ENCODE measurements at places on chromosomes 5 and 9.

GRCh38 chr9:3386753-3387152 lies 139.0 kb downstream of the RFX3 start:
- DNase-seq = no peak

GRCh38 chr9:137630679-137631078 lies 11.9 kb downstream of the EHMT1 start:
- no peak for DNase-seq

GRCh38 chr9:37904445-37905130 lies 661 bp upstream of the SLC25A51 start:
- DNase-seq = no peak

DNA sequence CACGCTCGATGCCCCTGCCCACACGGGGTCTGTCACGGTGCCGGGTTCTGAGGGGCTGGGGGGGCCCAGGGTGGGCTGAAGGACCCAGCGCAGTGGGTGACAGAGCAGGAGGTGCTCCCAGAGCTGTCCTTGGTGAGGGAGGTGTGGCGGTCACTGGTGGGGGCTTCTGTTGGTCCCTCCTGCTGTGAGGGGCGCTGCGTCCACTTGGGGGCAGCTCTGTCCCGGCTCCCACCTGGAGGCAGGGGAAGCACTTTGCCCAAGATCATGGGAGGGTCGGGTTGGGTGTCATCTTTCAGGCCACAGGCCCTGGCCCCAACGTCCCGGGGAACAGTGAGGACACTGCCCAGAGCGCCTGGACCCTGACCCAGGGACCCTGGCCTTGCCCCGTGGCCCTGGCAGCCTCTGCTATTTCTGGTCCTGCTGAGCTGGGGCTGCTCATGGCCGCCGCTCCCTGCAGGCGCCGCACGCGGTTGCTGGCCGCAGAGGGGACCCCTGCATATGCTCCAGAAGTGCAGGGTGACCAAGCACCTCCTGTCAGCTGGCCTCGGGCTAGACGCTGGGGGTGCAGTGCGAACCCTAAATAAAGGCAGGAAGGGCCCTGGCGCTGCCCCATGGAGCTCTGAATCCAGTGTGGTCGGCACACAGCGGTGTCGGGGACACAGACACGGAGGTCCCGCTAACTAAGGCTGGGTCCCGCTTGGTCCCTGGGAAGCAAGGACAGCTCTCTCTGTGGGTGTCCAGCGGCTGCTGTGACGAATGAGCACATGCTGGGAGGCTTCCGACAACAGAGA lies 11.6 kb upstream of the RNU6ATAC start:
- DNase-seq = no peak

- DNase-seq = no peak
These were observed 11.2 kb downstream of the CSNK1A1 start for GRCh38 chr5:149540089-149540488.

- DNase-seq = no peak
These were observed 78.3 kb downstream of the LIFR start for GRCh38 chr5:38478166-38478565.

- DNase-seq = no peak
These were observed 73.8 kb upstream of the SPINK5 start for GRCh38 chr5:147989994-147990393.

GRCh38 chr5:172133359-172134029 lies 54.5 kb downstream of the STK10 start:
- DNase-seq = no peak

DNA sequence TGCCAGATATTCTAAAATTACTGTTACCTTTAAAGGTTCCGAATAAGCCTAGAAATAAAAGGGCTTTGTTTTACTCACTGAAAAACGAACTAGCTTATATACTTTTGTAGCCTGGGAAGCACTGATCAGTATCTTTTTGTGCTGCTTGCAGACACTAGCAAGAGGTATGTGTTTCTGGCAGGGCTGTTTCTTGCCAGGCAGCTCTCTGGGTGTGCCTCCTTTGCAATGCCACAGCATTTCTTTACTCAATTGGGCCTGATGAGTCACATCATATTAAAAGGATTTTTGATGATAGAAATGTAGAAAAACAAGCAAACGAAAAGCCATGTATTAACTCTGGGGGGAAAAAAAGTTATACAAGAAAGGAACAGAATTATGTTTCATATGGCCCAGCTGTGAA lies 35.6 kb downstream of the CD180 start:
- no peak for DNase-seq

DNA sequence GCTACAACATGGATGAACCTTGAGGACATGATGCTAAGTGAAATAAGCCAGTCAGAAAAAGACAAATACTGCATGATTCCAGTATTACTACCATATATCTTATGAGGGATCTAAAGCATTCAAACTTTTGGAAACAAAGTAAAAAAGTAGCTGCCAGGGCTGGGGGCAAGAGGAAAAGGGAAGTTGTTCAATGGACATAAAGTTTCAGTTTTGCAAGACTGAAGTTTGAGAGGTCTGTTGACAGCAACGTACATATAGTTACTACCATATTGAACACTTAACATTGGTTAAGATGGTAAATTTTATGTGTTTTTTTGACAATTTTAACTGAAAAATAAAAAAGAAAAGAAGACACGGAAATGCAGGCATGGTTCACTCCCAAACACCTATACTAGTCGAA lies 77.6 kb downstream of the MAPKAP1 start:
- DNase-seq = no peak

- DNase-seq = no peak
These were observed 125.4 kb upstream of the ANKH start for GRCh38 chr5:14996997-14997396.

DNA sequence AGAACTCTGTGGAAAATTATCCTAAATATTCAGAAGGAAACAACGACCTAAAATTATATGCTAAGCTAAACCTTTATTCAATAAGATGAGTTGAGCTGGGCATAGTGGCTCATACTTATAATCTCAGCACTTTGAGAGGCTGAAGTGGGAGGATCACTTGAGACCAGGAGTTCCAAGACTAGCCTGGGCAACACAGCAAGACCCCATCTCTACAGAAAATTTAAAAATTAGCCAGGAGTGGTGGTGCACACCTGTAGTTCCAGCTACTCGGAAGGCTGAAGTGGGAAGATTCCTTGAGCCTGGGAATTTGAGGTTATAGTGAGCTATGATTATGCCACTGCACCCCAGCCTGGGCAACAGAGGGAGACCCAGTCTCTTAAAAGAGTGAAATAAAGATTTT lies 51.6 kb downstream of the DCAF10 start:
- no peak for DNase-seq

DNA sequence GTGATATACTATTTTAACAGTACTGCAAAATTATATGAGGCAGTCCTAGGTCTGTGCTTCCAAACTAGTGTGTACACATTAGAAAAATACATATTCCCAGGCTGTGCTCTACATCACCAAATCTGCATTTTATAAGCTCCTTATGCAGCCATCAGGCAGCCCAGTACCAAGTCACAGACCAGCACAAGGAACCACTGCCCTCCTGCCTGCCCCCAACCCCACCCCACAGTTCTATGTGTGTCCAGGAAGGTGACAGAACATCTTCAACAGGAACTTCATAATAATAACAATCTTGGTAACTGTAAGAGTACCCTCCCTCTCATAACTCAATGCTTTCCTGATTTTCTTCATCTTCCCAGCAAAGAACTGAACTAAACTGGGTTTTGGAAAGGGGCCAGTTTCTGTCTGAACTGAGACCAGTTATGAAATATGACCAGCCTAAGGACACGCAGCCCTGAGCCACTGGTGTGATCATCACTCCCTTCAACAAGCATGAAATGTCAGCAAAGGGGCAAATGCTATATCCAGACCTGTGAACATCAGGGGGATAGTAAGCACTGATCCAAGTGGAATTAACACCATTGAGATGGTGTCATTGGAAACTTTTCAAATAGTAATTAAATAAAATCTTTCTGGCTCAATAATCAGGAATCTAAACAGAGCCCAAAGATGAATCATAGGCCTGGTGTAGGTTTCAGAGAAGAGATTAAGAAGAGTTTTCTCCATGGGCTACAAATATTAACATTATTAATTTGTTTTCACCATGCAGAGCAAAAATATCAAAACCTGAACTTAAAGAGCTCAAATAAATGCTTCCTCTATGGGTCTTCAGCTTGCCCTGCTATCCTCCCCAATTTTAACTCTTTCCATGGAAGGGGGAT lies 82.1 kb downstream of the DPYSL3 start:
- DNase-seq = no peak

DNA sequence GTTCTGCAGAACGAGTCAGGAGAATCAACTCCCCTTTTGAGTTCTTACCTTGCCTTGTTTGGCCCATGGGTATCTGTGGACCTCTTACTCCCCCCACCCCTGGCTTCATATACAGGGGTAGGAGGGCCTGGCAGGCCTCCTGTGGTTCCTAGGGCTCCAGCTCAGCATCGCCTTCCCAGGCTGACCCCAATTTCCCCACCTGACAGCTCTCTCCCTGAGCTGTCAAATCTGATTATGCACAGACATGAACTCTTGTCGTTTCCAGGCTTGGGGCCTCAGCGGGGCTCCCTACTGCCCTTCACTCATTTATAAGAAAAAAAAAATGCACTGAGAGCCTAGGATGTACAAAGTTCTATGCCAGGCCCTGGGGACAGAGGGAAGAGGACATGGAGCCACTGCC lies 67.9 kb downstream of the PTPN3 start:
- DNase-seq = no peak
